G401 (cell line): ENCODE measurements at places on chromosomes 5 and 9.

DNA sequence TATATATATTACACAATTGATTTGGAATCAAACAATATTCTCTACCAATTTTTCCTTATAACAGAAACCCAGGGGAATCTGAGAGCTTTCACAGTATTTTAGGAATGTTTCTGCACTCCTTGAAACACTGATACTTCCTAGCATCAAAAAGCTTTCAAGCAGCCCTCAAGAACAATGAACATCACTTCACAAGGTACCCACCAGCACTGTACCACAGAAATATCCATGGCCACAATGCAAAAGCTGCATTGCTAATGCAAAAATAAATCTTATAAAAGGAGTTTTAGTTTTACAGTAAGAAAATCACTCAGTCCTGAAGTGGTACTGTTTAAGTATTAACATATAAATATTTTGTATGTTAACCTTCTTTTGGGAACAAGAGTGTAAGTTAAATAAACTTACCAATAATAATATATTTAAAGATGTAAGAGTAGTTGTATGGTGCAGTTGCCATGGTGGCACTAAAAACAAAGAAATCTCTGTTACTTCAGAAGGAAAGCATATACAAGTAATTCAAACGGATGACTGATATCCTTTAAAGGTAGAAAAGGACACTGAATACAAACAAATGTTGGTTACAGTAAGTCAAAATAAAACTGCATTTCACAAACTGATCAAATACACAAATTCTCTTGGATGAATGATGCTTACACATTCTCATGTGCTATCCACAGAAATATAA, 8.6 kb downstream of the RAB14 start:
- DNase-seq = no peak

DNA sequence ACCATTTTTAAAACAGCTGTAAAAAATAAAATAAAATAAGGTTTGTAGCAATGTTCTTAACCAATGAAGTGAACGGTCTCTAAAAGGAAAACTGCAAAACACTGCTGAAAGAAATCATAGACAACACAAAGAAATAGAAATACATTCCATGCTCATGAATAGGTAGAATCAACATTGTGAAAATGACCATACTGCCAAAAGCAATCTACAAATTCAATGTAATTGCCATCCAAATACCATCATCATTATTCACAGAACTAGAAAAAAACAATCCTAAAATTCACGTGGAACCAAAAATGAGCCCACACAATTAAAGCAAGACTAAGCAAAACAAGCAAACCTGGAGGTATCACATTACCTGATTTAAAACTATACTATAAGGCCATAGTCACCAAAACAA, 67.6 kb upstream of the RGMB start:
- DNase-seq = no peak

DNA sequence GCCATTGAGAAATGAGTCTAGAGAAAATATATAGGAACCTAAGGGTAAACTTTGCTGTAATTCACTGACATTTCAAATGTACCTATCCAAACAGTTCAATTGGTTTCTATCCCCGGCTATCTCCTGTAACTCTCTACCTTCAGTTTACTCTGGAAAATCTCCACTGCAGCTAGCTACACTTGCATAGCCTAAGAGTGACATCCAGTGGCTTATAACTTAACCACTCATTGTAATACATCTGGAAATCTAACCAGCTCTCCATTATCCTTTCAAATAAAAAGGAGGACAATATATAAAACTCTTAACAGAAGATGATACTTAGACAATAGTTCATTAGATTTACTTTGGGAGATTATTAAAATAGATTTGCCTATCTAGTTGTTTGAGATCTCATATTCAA, 35.3 kb upstream of the SPDL1 start:
- DNase-seq = peak; percentile 67

GRCh38 chr5:147508711-147509040, 1.2 kb downstream of the DPYSL3 start:
- DNase-seq = no peak

GRCh38 chr9:39108145-39108544, 179.8 kb downstream of the CNTNAP3 start:
- DNase-seq = no peak

- no peak for DNase-seq
Measured at GRCh38 chr5:170262061-170263045, 29.6 kb downstream of the C5orf58 start.

DNA sequence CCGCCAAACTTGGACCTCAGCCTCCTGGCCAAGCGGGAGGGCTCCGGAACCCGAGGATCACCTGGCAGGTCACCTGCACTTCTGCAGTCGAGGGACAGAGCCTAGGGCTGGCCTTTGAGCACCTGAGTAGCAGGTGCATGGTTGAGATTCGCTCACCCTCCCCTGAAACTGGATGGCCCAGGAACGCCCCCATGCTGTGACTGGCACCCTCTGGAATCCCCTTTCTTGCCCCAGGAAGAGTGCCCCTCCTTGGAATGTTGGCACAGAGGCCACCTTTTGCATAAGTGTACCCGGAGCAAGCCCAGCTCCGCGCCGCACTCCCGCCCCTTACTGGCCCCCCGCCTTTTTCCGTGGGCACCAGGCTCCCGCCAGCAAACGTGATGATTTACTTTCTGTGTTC, 112.5 kb upstream of the IER5L start:
- no peak for DNase-seq

GRCh38 chr9:89892920-89893319, 288.1 kb downstream of the GADD45G start:
- no peak for DNase-seq

- DNase-seq = no peak
Measured at GRCh38 chr9:93660352-93661046, 84.1 kb downstream of the PHF2 start.

GRCh38 chr9:120281665-120282064, 298.3 kb downstream of the CDK5RAP2 start:
- DNase-seq = no peak

DNA sequence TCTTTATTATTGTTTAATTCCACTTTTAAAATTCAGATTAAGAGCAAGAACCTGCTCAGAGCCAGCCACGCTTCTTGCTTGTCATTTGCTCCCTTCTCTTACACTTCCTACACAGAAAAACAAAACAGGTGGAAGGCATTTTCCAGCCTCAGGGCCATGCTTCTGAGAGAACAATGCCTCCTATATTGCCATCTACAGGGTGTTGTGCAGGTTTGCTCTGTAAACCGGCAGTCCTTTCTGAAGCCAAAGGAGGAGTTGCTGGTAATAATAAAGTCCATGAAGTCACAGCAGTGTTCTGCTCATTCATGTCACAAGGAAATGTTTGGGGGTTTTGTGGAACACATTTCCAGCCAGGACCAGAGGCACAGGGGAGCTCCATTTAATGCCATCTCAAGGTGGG, 16.1 kb upstream of the PRLR start:
- DNase-seq = peak; percentile 53

- DNase-seq = no peak
Measured at GRCh38 chr9:87109851-87110250, 162.5 kb upstream of the GAS1 start.

- DNase-seq = peak; percentile 42
Measured at GRCh38 chr9:98345011-98345410, 89.6 kb upstream of the TBC1D2 start.

DNA sequence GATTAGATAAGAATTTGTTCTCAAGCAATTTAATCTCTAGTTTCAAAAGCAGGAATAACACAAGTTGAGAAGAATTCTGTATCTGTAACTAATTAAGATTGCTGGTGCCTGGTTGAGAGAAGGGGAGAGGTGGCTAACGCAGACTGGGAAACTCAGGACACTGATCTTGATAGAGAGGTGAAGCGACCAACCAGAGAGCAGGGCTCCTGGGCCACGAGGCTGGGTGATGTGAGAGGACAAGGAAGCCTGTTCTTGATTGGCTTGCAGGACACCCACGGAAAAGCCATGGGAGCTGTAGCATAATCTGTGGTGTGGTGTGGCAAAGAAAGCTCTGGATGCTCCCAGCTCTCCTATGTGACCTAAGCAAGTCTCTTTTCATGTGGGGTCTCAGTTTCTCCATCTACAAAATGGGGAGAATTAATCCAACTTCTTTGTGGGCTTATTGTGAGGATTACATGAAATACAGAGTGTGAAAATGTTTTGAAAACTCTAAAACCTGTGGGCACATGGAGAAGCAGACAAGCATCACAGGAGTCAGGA, 594.1 kb upstream of the BRINP1 start:
- no peak for DNase-seq

DNA sequence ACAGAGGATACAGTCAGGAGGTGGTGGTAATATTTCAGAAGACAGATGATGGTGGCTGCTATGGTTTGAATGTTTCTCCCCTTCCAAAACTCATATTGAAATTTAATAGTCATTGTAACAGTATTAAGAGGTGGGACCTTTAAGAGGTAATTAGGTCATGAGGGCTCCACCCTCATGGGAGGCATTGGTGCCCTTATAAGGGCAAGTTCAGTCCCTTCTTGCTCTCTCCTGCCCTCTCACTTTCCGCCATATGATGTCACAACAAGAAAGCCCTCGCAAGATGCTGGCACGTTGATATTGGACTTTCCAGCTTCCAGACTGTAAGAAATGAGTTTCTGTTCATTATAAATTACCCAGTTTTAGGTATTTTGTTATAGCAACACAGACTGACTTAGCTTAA, 274.9 kb downstream of the PDE4D start:
- no peak for DNase-seq

DNA sequence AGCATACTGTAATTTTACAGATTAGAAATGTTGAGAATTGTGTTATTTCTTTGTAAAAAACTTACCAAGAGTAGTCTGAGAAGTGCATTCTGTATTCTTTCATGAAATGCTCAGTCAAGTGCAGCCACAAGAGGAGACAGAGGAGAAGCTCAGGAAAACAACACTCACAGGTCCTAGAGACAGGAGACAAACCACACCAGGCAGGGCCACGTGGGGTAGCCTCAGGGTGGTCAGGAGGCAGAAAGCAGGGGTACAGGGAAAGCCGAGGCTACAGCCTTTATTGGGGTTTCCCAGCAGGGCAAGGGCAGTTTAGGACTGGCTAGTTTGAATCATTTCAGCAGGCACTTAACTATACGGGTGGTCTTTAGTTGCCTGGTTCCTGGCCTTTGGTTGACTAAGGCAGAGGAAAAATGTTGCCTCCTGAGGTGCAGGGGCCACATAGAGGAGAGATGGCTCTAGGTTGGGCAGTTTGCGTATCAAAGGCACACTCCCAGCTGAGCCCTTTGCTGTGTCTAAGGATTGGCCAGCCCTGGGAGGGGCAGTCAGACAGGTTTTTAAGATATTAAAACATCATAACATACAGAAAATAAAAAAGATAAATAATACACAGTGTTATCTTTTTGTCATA, 230.9 kb upstream of the ANKRD55 start:
- no peak for DNase-seq

GRCh38 chr5:172585114-172585513, 55.9 kb upstream of the NEURL1B start:
- DNase-seq = no peak

DNA sequence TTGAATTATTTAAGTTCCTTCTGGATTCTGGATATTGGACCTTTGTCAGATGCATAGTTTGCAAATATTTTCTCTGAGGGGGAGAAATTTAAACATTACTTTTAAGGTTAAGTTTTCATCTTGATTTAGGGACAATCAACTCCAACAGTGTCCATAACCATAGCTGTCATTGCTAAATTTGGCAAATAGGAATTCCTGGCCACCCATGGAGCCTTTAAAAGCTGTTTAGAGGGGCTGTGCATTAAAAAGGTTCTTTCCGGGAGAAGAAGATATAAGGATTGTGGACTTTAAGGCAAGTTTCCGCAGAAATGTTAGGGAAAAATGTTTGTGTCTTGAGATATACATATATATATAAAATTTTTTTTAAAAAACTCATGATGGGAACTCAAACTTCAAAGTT, 339.7 kb downstream of the ADAMTS6 start:
- peak; percentile 25 for DNase-seq

- peak; percentile 57 for DNase-seq
Measured at GRCh38 chr9:90904706-90905478, 103.3 kb downstream of the SYK start.

DNA sequence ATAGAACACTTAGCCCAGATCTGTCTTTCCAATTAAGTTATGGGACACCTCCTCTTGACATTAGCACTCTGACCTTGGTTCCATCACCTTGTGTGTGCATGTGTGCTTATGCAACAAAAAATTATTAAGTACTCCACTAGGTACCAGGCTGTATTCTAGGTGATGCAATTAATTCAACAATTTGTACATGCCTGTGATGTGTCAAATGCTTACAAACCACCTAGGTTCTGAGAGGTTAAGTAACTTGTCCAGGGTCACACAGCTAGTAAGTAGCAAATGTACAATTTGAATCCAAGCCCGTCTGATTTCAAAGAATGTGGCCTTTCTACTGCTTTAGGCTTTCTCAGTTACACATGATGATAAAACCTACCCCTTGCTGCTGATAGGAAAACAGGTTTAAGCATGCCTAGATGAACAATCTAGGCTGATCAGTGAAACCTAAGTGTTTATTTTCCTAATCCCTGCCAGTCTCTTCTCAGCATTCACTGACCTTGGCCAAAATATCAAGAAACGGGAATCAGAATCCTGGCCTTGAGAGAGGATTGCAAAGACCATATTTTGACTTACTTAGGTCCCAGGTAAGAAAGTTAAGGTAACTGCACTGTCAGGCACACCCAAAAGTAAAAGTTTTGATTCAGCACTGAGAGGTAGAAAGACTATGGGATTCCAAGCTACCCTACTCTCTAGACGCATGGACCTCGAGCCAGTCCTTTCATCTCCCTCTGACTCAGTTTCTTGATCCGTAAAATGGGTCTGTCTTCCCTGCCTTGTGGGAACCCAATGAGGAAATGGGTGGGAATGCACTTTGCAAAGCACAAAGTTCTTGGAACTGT, 1.0 kb downstream of the TBC1D2 start:
- DNase-seq = peak; percentile 17

- no peak for DNase-seq
Measured at GRCh38 chr5:135307143-135307903, 91.7 kb downstream of the MACROH2A1 start.

- no peak for DNase-seq
Measured at GRCh38 chr5:6705088-6705487, 8.1 kb upstream of the TENT4A start.

GRCh38 chr9:111598733-111599091, 735 bp downstream of the PTGR1 start:
- DNase-seq = peak; percentile 27

GRCh38 chr9:93684806-93685543, 108.6 kb downstream of the PHF2 start:
- DNase-seq = no peak

- no peak for DNase-seq
Measured at GRCh38 chr5:56464935-56465768, 232.0 kb upstream of the ANKRD55 start.

GRCh38 chr5:128673411-128673957, 135.4 kb upstream of the FBN2 start:
- DNase-seq = no peak

DNA sequence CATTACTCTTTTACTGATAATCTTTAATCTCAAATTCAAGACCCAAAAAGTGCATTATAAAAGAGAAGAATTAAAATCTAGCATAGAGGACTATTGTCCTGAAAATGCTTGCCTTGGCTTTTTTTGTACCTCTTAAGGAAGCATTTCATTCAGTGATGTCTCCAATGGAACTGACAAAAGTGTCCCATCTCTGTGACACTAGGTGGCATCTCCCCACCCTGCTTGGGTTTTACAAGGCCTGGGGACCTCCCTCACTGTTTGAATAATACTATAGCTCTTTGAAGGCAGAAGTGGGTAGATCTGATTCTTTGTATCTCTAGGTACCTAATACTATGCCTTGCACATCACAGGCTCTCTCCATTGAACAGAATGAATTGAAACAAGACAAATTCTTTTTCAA, 180.6 kb downstream of the EPB41L4A start:
- DNase-seq = no peak
